AG09309 (cell line): ENCODE measurements at places on chromosomes 13 and 19.

- no peak for DNase-seq
Measured at GRCh38 chr13:43124490-43124889, 101.1 kb downstream of the DNAJC15 start.

GRCh38 chr13:29936051-29936813 is 85.8 kb upstream of the UBL3 start:
- no peak for DNase-seq

GRCh38 chr13:108193806-108194205 is 21.5 kb downstream of the LIG4 start:
- no peak for DNase-seq

- DNase-seq: no peak
Measured at GRCh38 chr19:53455828-53456227, 11.7 kb upstream of the ZNF813 start.

GRCh38 chr19:40056505-40056904 is 474 bp upstream of the ZNF780B start:
- no peak for DNase-seq

GRCh38 chr13:46660416-46660815 is 107.4 kb downstream of the LRCH1 start:
- DNase-seq: no peak

DNA sequence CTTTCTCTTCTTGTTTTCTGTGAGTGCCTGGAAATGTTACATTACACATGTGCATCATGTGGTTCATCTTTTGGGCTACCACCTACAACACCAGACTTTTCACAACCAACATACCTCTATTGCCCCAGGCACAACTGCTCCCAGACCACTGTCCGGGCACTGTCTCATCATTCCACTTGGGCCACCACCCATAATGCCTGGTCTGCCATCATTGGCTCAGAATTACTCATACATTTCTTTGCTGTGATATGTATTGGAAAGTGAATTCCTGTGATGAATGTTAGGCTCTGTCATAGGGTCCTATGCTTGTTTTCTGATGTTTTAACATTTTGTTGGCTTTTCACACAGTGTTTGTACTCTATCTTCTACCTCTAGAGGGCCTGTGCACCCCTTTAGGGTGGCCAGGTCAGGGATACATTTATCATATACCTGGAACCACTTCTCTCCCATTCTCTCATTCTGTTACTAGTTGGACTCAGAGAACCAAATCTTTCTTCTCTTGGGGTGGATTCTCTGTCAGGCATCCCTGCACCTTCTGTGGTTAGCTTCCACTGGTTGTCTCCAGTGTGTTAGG is 172.8 kb downstream of the NHLRC3 start:
- no peak for DNase-seq

DNA sequence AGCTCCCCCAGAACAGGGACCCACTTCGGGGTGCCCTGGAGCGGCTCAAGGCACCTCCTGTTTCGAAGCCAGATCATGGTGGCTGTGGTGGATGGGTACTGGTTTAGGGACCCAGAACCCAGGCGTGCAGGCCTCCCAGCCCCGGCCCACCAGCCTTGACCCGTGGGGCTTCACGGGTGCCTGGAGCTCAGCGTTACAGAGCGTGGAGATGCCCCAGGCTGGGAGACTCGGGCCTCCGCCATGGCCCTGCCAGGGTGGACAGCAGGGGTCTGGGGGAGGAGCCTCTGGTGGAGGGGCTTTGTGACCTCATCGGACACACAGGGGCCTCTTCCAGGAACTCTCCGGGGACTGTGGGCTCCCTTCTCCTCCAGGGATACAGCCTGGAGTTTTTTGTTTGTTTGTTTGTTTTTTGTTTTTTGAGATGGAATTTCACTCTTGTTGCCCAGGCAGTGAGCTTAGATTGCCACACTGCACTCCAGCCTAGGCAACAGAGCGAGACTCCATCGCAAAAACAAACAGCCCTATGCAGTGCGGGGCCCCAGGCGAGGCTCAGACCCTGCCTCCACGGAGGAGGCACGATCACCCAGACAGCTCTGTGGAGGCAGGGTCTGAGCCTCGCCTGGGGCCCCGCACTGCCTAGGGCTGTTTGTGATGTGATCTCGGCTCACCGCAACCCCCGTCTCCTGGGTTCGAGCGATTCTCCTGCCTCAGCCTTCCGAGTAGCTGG is at the start of gene GARIN5B:
Gene GARIN5B, minus strand, starts transcription at position 271 of the 727 bp plus-strand sequence. Its CDS starts 194 bp downstream, at position 77.
- DNase-seq: no peak
